CD4-positive, alpha-beta memory T cell (primary cell): ENCODE measurements at places on chromosomes 13 and 19.

- DNase-seq, result no peak
These were observed 2.9 kb upstream of the IRS2 start for GRCh38 chr13:109789262-109789661.

GRCh38 chr13:98990701-98991100 lies 12.8 kb upstream of the DOCK9 start:
- no peak for DNase-seq

DNA sequence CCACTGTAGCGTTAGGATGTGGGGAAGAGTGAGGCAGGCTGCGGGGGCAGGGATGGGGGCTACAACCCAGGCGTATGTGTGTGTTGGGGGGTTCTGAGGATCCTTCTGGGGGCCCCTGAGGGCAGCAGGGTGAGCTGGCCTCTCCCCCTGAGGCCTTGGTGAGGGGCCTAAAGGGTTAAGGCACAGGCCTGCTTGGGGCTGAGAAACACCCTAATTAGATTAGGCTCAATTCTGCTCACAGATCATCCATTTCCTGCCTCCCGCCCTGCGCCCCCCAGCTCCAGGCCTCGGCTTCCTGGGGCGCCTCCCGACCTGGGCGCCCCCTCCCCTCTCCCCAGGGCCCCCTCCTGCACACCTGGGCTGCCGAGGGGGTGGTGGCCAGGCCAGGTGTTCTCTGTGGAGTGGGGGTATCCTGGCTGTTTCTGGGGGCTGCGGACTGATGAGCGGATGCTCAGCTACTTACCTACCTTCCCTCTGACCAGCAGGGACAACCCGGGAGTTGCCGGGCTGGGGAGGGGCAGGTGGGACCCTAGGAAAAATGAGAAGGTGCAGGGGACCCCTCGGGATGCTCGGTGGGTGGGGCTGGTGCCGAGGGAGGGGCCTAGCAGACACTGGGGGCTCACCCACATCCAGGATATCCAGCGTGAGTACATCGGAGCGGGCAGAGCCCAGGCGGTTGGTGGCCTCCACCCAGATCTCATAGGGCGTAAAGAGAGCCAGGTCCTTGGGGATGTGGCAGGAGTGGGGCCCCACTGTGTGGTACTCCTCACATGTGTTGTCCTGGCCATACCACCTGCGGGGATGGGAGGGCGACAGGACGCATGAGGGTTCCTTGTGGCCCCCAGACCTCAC lies 8.6 kb downstream of the CRLF1 start:
- no peak for DNase-seq

- DNase-seq, result peak; percentile 72
These were observed at the start of gene NAT14 for GRCh38 chr19:55484593-55485438. Gene NAT14, plus strand, starts transcription at chr19:55485188. Its CDS starts 521 bp downstream, at chr19:55485709.

DNA sequence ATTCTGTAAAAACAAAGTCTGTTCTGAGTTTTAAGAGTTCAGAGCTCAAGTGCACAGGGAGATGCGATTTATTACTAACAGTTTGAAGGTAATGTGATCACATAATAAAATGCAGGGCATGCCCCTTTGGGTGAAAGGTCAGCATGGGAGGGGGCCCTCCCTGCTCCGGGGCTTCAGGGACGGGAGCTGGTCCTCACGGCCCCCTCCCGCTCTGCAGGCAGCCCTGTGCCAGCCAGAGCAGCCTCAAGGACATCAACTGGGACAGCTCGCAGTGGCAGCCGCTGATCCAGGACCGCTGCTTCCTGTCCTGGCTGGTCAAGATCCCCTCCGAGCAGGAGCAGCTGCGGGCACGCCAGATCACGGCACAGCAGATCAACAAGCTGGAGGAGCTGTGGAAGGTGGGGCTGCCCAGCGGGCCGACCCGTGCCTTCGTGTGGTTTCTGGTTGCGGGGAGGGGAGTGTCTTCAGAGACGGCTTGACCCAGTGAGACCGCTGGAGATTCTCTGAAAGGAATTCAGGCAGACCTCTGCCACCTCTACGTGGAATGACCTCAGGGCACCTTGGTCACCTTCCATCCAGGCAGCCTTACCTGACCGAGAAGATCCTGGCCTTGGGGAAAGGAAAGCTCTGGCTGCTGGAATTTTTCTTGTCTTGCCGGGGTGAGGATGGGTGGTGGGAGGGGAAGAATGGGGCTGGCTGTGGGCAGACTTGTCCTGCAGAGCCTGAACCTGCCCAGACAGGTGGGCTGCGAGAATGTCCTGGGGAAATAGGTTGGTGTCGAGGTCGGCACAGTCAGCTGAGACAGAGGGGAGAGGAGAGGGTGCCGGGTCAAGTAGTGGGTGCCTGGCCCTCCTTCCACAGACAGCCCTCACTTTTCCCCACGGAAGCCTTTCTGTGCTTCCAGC lies 19.0 kb downstream of the UPF1 start:
- no peak for DNase-seq

- DNase-seq, result no peak
These were observed 247.9 kb downstream of the DACH1 start for GRCh38 chr13:71619096-71619495.

- no peak for DNase-seq
These were observed 11.0 kb downstream of the ACTMAP start for GRCh38 chr19:40739030-40739839.
